Activated T-cell treated with anti-CD3 and anti-CD28 coated beads, Interleukin-2, amount 50 U/mL, for 48 hours (primary cell): ENCODE measurements at places on chromosomes 4 and X.

GRCh38 chr4:28654618-28655017, 1794.0 kb downstream of the STIM2 start:
- DNase-seq: no peak

DNA sequence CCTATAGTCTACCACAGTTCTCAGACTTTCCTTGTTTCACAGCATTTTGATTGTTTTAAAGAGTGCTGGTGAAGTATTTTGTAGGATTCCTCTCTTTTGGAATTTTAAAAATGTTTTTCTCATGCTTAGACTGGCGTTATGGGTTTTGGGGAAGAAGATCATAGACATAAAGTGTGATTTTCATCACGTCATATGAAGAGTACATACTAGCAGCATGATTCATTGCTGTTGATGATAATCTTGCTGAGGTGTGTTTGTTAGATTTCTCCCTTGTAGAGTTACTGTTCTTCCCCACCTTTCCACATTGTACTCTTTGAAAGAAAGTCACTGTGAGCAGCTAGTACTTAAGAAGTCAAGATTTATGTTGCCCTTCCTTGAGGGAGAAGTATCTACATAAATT, 396.1 kb upstream of the GNPDA2 start:
- DNase-seq: no peak

GRCh38 chr4:24753519-24753918, 41.9 kb upstream of the SOD3 start:
- no peak for DNase-seq

DNA sequence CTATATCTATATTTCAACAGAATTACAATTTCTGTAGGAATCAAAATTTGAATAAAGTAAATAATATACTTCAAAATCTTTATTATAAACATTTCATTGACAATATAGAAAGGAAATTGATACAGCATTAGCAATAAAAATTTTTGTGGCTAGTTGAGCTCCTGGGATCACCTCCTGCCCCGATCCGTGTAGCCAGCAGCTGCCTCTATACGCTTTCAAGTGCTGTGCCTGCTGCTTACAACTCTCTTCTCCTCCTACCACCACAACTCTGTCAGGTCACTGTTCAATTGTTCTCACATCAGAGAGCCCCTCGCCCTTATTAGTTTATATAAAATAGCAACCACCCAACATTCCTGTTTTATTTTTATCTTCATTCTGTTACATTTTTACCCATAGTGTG, 27.6 kb downstream of the INPP4B start:
- no peak for DNase-seq

DNA sequence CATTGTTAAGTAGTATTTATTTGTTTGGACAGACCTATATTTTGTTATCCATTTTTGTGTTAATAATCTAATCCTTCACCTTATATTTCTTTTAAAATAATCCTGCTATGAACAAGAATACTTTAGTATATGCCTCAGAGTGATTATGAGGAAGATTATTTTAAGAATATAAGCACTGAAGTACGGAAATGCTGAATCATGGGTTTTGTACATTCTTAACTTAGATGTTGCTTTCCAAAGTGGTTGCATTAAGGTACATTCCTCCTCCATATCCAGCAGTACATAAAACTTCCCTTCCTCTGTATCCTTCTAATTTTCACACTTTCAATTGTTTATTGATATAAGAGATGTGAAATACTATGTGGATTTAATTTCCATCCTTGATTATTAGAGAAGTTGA, 491.4 kb upstream of the GRID2 start:
- DNase-seq: no peak

- no peak for DNase-seq
Observed at GRCh38 chr4:147760176-147760575, 28.3 kb downstream of the ARHGAP10 start.

GRCh38 chr4:168128601-168129000, 36.3 kb downstream of the ANXA10 start:
- no peak for DNase-seq

GRCh38 chrX:75067931-75068330, 88.2 kb downstream of the ABCB7 start:
- no peak for DNase-seq

GRCh38 chr4:94400191-94400590, 51.6 kb upstream of the PDLIM5 start:
- no peak for DNase-seq
